ENCODE measurements at places on chromosomes 12 and 14.

DNA sequence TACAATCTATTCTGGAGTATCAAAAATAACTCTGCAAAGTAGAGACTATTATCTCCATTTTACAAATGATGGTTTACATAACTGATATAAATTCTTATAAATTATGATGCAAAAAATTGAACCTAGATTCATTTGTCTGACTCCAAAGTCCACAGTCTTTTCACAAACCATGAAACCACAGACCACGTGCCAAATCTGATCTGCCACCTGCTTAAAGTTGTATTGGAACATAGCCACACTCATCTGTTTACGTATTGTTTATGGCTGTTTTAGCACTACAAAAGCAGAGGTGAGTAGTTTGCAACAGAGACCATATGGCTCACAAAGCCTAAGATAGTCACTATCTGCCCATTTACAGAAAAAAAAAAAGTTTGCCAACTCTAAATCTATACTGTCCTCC, 105.3 kb downstream of the KCNH5 start:
- DNase-seq, result no peak

DNA sequence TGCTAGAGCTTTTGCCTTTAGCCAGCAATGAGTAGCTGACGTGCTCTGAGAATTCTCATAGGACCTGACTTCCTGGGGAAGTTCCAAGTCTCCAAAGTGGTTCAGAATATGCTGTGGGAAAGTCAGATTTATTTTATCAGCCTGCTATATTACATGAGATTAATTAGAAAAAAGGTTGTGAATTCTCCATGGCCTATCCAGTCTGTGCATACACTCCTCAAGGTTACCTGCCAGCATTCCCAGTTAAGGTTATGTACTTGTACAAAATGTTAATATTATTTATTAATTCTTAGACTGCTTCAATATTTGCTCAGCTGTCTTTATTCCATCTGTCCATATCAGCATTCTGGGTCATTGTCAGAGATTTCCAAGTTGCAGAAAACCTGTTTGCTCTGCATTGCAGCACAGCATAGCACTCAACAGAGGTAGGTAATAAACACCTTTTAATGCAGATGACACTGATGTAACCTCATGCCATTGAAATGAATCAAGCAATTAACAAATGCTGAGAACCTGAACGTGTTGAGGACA, 2.7 kb upstream of the SEL1L start:
- DNase-seq, result no peak

- DNase-seq, result no peak
Observed at GRCh38 chr14:67951529-67952135, 132.1 kb downstream of the RAD51B start.

- no peak for DNase-seq
Observed at GRCh38 chr12:93001407-93001806, 72.3 kb upstream of the EEA1 start.

DNA sequence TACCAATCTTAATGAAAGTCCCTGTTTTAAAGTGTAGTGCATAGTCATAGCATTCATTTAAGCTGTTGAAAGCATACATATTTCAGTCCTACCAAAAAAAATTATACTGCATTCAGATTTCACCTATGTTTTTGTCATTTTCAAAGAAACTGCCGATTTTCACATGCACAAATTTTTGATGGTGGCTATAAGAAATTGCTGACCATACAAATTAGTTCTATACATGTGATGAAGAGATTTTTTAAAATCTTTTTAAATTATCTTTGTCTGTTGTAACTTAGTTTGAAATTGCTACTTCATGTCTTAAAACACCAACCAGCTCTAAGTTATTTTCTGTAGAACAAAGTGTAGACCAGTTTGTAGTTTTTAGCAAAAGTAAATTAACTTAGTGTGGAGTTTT, 3.5 kb upstream of the GTF2A1 start:
- DNase-seq, result no peak

DNA sequence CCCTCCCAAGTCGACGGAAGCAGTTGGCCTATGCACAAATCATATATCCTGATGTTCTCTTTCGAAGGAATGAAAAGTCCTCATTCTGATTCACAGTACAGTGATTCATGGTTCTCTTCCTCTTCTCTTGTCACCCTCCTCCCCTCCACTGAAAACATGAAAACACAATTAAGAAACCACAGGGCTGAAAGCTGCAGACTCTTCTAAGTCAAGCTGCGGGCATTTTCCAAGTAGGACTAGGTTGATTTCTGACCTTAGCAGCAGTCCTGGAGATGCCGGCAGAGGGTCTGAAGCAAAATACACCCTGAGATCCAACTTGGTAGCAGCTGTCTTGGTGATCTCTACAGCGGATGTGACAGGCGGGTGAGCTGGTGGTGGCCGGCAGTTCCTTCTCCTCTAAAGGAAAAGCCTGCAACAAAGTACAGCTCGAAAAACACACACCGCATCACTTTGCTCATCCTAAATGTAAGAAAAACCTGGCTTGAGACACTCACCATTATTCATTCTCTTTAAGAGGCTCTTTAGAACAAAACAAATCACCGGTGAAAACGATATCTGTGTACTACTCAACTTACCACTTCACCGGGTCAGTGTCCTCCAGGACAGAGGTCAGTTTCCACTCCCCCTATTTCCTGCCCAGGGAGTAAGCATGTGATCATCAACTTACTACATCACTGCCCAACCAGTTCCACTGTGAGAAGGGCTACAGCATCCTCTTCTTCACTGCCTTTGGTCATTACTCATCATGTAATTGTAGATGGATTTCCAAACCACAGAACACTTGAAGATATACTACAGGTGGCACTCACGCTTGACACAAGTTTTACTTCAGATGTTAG, 6.0 kb downstream of the TMCC3 start:
- DNase-seq, result no peak

- no peak for DNase-seq
Observed at GRCh38 chr12:4975574-4975973, 65.9 kb downstream of the KCNA1 start.

GRCh38 chr14:81005540-81006228, 50.3 kb downstream of the TSHR start:
- no peak for DNase-seq

DNA sequence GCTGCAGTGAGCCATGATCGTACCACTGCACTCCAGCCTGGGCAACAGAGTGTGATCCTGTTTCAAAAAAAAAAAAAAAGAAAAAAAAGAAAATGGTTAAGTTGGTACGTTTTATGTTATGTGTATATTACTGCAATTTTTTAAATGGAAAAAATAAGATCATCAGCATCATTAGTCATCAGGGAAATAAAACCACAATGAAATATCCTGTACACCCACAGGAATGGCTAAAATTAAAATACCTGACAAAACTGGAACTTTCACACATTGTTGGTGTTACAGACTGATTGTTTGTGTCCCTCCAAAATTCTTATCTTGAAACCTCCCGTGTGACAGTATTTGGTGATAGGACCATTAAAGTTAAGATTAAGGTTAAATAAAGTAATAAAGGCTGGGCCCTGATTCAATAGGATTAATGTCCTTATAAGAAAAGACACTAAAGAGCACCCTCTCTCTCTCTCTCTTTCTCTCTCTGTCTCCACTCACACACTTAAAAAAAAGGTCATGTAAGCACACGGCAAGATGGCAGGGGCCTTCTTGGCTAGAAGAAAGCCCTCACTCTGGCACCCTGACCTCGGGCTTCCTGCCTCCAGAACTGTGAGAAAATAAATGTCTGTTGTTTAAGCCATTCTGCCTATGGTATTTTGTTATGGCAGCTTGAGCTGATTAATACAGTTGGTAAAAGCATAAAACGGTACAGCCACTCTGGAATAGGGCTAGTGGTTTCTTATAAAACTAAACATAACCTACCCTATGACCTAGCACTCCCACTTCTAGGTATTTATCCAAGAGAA, 48.3 kb upstream of the ZFP36L1 start:
- DNase-seq, result no peak

DNA sequence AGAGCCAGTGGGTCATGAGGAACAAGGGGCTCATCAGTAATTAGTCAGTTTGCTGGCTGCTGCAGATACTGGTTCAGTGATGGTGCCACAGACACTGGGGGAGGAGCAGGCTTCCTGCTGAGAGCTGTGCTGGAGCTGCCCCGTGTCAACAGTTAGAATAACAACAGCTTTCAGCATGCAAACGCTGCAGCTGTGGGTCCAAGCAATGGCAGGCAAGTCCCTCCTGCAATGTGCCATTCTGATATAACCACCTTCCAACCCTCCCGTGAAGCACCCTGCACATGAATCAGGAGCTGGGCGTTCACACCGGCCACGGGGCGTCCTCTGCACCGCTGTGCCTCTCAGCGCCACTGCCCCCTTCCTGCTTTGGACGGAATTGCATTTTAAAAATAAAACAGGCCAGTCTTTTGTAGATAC, 258.4 kb upstream of the SFSWAP start:
- DNase-seq, result no peak

- DNase-seq, result no peak
Observed at GRCh38 chr12:46959502-46959901, 119.9 kb upstream of the PCED1B start.

- DNase-seq, result no peak
Observed at GRCh38 chr12:106127338-106128126, 11.2 kb downstream of the NUAK1 start.

GRCh38 chr14:57293866-57294837, 25.4 kb downstream of the AP5M1 start:
- DNase-seq, result peak; percentile 19

DNA sequence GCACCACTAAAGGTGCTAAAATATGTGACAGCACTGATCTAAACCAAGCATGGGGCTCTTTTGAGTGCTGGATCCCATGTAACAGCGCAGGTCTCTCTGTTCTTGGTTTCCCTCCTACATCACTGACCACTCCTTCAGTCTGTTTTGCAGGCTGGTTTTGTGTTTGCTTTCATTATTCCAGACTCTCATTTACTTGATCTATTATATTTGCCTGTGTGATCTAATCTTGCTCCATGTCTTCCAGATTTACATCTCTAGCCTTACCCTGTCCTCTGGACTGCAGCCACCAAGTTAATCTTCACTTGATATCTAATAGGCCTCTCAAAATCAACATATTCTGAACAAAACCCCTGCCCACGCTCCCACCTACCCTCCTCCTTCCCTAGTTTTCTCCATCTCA, 8.6 kb downstream of the GLIPR1 start:
- DNase-seq, result no peak

GRCh38 chr14:61535032-61535431, 160.3 kb upstream of the HIF1A start:
- no peak for DNase-seq

DNA sequence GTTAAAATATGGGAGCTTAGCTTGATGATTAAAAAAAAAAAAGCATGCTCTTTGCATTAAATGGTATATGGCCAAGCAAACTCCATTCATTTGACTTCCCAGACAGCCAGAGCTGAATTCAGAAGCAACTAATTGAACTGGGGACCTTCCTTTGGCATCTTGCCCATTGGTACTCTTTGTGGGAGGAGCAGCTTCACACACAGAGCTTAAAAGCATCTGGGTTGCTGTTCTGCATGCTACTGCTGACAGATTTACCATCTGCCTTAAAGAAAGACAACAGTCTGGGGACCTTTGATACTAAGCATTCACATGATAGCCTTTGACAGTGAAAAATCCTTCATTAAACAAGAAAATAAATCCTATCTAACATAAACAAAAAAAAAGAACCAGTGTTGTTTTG, 977.9 kb downstream of the TMTC2 start:
- DNase-seq, result no peak
